ENCODE measurements at places on chromosomes 11 and 22.

- no peak for DNase-seq
Measured at GRCh38 chr11:88301488-88302140, 35.9 kb downstream of the CTSC start.

DNA sequence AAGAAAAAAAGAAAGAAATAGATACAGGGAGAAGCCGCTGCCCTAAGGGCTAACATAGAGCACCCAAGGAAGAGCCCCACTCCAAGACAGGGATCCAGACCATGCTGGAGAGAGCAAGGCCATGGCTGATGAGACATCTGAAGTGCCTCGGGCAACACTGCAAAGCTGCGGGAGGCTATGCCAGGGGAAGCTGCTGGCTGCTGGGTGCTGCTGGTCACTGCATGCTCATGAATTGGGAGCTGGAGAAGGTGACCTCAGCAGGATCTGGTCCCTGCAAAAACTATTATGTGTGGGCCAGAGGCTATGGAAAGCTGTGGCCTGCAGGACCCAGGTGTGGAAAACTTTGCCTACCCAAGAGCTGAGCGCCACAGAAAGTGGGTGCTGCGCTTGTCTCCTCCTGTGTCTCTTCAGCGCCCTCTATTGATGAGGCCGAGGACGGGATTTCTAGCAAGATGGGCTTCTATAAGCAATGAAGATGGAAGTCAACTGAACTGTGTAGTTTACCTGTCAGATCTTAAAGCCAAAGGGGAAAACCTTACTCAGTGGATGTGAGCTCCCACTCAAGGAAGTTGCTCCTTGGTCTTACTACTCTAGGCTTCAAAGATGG, 17.3 kb upstream of the SLC29A2 start:
- peak; percentile 73 for DNase-seq

GRCh38 chr11:1782831-1783724, 19.4 kb upstream of the CTSD start:
- no peak for DNase-seq

- peak; percentile 72 for DNase-seq
Measured at GRCh38 chr11:450809-451451, 851 bp downstream of the PTDSS2 start.

GRCh38 chr11:35897019-35897418, 46.8 kb upstream of the LDLRAD3 start:
- DNase-seq: no peak

- no peak for DNase-seq
Measured at GRCh38 chr22:41830174-41830573, 2.7 kb upstream of the SREBF2 start.

- no peak for DNase-seq
Measured at GRCh38 chr22:41498303-41498835, 29.5 kb downstream of the ACO2 start.

- DNase-seq: no peak
Measured at GRCh38 chr22:50301581-50301991, 5.9 kb downstream of the PLXNB2 start.

GRCh38 chr22:41417622-41418390, 28.8 kb downstream of the TOB2 start:
- DNase-seq: no peak

DNA sequence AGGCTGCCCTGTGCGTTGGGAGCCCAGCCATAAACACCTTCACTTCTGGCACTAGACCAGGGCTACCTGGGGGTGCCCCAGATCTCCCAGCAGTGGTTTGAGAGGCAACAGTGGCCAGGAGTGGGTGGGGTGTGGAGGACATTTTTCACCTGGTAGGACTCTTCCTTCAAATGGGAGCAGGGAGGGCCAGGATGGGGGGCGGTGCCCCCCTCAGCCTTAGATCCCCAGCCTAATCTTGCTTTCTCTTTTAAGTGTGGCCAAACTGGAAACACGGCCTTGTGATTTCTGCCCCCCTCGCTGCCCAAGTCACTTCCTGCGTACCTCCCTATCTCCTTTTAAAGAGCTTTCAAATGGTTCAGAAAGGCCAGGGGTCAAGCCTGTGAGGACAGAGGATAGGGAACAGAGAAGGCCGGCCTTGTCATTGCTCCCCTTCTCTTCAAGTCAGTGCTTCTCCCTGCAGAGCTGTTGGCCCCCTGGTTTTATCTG, 800 bp downstream of the KCNJ5 start:
- no peak for DNase-seq

DNA sequence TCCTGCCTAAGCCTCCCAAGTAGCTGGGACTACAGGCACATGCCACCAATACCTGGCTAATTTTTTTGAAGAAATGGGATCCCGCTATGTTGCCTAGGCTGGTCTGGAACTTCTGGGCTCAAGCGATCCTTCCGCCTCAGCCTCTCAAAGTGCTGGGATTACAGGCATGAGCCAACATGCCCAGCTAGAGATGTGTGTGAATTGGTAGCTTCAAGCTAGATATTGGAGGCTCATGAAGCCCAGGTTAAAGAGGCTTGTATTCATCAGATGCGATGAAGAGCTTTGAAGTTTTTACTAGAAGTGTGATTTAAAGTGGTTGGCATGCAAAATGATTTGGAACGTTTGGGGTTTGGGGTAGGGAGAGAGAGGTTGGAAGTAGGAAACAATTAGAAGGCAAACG, 19.6 kb downstream of the NF2 start:
- no peak for DNase-seq

GRCh38 chr11:34250732-34251588, 106.8 kb downstream of the ABTB2 start:
- DNase-seq: peak; percentile 77

DNA sequence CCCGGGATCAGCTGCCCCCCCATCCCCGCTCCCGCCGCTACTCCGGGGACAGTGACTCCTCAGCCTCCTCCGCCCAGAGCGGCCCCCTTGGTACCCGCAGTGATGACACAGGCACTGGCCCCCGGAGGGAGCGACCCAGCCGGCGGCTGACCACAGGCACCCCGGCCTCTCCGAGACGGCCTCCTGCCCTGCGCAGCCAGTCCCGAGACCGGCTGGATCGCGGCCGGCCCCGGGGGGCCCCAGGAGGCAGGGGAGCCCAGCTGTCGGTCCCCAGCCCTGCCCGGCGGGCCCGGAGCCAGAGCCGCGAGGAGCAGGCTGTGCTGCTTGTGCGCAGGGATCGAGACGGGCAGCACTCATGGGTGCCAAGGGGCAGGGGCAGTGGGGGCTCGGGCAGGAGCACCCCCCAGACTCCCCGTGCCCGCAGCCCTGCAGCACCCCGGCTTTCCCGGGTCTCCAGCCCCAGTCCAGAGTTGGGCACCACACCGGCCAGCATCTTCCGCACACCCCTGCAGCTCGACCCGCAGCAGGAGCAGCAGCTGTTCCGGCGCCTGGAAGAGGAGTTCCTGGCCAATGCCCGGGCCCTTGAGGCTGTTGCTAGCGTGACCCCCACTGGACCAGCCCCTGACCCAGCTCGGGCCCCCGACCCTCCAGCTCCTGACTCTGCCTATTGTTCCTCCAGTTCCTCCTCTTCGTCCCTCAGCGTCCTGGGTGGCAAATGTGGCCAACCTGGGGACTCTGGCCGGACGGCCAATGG, 3.9 kb downstream of the RASL10A start:
- DNase-seq: no peak

- DNase-seq: peak; percentile 60
Measured at GRCh38 chr11:125514336-125515101, 18.5 kb upstream of the FEZ1 start.

- no peak for DNase-seq
Measured at GRCh38 chr11:88378422-88379066, 41.0 kb upstream of the CTSC start.

DNA sequence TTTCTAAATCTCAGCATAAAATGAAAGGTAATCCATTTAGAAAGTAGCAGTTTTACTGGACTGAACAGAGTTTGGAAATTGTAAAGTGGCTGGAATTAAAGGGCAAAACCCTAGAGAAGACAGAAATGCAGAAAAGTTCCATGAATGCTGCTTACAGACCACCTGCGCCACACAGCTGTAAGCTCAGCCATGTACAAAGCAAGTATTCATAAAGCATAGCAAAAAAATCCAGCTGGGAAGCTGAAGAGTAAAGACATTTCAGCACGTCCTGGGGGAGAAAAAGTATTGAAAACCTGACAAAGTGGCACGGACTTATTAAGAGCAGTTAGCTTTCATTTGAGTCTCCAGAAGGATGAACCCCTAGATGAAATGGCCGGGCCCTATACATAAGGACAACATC, 220.1 kb upstream of the CNTN5 start:
- DNase-seq: no peak

DNA sequence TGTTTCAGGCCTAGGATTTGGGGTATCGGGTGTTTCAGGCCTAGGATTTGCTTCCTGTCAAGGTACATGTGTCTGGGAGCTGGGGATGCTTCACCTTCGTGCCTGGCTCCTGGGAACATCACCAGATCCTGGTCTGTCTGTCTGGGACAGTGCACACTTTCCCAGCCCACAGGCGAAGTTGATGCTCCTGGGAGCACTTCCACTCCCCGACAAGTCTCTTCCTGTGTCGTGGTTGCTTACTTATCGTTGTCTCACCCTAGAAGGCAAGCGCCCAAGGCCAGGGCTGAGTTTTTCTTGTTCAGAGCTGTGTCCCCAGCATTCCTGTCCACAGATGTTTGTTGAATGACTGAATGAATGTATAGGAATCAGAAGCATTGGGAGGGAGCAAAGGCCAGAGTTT, 71.5 kb downstream of the LINC01488 start:
- DNase-seq: no peak

DNA sequence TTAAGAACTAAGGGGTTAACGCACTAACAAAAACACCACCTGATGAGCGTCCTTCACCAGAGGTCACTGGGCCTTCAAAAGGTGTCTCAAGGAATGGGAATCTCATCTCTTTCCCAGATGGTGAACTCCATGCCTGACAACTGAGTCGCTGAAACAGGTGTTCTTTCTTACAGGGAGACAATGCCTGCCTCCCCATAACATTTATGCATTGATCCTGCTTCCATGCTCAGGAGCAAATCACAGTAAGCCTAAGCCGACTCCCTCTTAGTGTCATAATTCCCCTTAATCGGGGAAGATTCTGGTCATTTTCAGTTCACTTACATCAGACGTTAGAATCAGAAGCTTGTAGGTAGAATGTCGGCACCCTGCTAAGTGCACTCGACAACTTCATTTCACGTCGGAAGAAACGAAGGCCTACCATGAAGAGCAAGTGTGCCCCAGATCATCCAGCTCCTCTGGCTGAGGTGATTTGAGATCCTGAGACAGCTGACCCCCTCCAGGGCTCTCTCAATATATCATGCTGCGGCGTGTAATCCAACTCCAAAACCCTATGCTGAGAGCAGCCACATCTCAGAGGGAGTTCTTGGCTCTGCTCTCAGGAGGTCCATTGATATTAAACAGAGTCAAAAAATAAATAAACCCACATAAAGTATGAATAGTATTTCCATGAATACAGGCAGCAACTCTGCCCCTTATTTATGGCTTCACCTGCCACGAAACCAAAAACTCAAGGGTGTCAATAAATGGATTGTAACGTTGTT, 163.1 kb downstream of the LARGE1 start:
- DNase-seq: no peak

- no peak for DNase-seq
Measured at GRCh38 chr11:66966351-66966750, 8.2 kb upstream of the PC start.

DNA sequence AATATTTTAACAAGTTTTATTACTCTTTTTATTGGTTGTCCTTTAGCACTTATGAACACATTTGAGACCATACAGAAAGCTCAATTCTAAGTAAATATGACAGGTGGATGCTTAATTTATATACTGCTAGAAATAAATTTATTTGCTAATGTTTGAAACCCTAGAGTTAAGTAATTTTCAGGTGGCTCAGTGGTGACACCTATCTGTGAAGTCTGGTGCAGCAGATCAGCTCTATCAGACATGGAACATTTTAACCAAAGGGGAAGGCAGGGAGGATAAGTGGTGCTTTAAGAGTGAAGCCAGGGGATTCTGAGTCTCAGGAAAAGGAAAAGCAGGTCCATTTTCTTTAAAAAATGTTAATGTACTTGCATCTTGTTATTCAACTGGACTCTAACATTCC, 175.8 kb downstream of the DSCAML1 start:
- DNase-seq: peak; percentile 8

DNA sequence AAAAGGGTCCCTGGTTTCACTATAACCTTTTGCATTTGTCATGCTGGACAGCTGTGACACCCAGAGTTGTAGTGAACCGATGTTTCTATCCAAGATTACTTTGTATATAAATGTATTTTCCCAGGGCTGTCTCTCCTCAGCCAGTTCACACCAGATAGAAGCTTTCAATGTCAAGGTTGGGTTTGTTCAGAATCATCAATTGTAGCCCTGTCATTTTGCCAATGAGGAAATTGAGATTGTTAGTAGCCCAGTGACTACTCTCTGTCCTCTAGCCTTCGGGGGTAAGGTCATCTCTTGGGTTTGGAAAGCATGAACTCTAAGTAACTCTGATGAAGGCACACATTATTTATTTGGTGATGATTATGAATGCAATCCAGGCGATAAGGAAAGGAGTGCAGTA, 165.6 kb downstream of the DBX1 start:
- DNase-seq: no peak

DNA sequence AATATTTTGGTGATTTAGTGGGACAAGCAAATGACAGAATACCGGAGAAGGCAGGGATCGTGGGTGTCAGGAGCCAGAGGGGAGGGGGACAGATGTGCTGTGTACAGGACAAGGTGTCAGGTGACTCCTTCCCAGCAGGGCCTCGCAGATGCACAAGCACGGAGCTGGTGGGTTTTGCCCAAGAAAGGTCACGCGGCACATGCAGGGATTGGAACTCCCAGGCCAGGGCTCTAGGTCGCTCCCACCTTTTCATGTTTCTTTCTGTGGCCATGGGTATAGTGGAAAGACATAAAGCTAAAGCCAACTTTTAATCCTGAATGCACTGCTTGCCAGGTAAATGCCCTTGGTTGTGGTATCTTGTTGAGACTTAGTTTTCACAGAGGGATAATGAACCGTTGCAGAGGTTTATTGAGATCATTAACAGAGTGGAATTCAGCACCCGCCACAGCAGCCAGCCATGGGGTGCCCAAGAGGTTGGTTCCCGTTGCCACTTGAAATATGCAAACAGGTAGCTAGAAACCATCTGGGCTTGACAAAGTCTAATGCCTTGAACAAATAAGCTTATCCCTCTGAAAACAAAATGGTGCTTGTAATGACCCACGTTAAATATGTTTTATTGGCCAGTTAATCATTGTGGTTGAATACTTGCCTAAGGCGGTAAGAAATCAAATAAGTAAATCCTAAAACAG, 10.1 kb downstream of the C22orf23 start:
- DNase-seq: no peak

- DNase-seq: no peak
Measured at GRCh38 chr11:72548463-72548862, 114.1 kb upstream of the CLPB start.

- no peak for DNase-seq
Measured at GRCh38 chr11:97786961-97787360, 1233.8 kb upstream of the CNTN5 start.

- DNase-seq: peak; percentile 70
Measured at GRCh38 chr22:23180301-23180892, at the start of gene BCR. Gene BCR, plus strand, starts transcription at chr22:23180509. Its CDS starts 452 bp downstream, at chr22:23180961.

Measured in stimulated activated naive CD8-positive, alpha-beta T cell treated with anti-CD3 and anti-CD28 coated beads, Interleukin-15, Interleukin-2, amounts not matched to agents 100 U/mL and 50 U/mL, for 24 hours (primary cell).